NCI-H187 treated with DMSO at 0.1 percent for 48 hours (cell line): ENCODE measurements at places on chromosomes 1 and 21.
A peak's percentile ranks its signal among the peaks of the same experiment; 100 is the strongest.

GRCh38 chr1:119647228-119647733 is 785 bp downstream of the ZNF697 start:
- no peak for DNase-seq

GRCh38 chr21:45264912-45265515 is 22.7 kb downstream of the POFUT2 start:
- no peak for DNase-seq

- peak; percentile 68 for DNase-seq
Measured at GRCh38 chr1:115595279-115596079, 46.3 kb upstream of the VANGL1 start.

GRCh38 chr1:230149751-230150584 is 82.9 kb downstream of the GALNT2 start:
- DNase-seq: no peak

DNA sequence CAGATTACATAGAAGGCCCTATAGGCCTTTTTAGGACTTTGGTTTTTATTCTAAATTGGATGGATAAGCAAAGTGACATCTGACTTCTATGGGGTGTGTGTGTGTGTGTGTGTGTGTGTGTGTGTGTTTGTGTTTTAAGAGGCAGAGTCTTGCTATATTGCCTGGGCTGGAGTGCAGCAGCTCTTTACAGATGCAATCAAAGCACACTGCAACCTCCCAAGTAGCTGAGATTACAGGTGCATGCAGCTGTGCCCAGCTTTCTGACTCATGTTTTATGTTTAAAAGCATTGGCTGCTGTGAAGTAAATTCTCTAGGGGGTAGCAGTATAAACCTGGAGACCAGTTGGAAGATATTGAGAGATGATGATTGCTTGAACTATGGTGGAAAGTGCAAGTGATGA is 12.4 kb upstream of the EVI5 start:
- DNase-seq: no peak

DNA sequence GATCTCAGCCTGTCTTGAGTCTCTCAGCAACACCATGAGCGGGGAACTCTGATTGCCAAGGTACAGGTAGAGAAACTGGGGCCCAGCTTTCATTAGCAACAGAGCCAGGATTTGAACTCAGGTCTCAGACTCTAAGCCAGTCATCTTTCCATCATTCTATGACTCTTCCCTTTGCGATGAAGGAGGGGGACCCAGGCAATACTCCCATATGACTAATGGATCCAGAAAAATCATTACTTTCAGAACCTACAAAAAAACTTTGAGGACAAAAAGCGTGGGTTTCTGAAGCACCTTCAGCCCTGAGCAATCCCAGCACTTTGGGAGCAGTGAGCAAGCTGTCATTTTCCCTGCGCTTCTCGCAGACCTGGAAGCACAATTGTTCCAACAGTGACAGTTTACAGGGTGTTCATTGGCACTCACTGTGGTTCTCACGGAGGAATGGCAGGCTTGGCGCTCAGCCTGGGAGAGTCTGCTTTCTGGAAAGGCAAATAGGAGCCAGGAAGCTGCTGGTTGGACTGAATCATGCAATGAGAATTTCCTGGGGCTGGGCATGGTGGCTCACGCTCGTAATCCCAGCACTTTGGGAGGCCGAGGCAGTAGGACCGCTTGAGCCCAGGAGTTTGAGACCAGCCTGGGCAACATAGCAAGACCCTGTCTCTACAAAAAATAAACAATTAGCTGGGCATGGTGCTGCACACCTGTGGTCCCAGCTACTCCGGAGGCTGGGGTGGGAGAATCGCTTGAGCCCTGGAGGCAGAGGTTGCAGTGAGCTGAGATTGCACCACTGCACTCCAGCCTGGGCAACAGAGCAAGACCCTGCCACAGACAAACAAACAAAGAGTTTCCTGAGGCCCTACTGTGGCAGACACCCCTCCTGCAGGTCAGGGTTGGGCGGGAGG is 40.1 kb downstream of the SLC2A7 start:
- DNase-seq: no peak
